ENCODE measurements at places on chromosomes 13 and 19. TPM values are rescaled to one million over a fixed set of nuclear protein-coding genes. Genes with fewer than 3 reads are reported as not detected.

The SLC27A5 gene
- 16.6 TPM for total RNA-seq

The MCEMP1 gene
- not detected for total RNA-seq

The SBSN gene
- 0.09 TPM for total RNA-seq

The KLK5 gene
- not detected for total RNA-seq

The EBI3 gene
- total RNA-seq, result 0.18 TPM

The ZNF433 gene
- 2.8 TPM for total RNA-seq

The IGFL4 gene
- total RNA-seq, result not detected

The KCNJ14 gene
- total RNA-seq, result 0.36 TPM

The SYNE4 gene
- total RNA-seq, result not detected

The NLRP7 gene
- total RNA-seq, result not detected

The CTXN1 gene
- 3.3 TPM for total RNA-seq

The IL12RB1 gene
- total RNA-seq, result 0.09 TPM

The PLPPR3 gene
- 0.19 TPM for total RNA-seq

The FARSA gene
- total RNA-seq, result 54.9 TPM

The ZFP36 gene
- total RNA-seq, result 0.27 TPM

The COX7A1 gene
- 4.4 TPM for total RNA-seq

The ZNF541 gene
- 0.27 TPM for total RNA-seq

The CELF5 gene
- not detected for total RNA-seq

The ZNF93 gene
- total RNA-seq, result 6.5 TPM

The STAP2 gene
- 7.9 TPM for total RNA-seq

The FLT1 gene
- total RNA-seq, result 133 TPM

The B3GNT3 gene
- not detected for total RNA-seq

The SIGLEC7 gene
- total RNA-seq, result under 0.01 TPM

The ZNF726 gene
- total RNA-seq, result 1.3 TPM

The TJP3 gene
- not detected for total RNA-seq

The MAMSTR gene
- total RNA-seq, result 0.38 TPM

The CYP4F22 gene
- not detected for total RNA-seq

The KASH5 gene
- total RNA-seq, result not detected

The PLK5 gene
- total RNA-seq, result not detected

The PPP1R13L gene
- total RNA-seq, result 4.5 TPM

The MBD3L3 gene
- not detected for total RNA-seq

The SIGLEC8 gene
- not detected for total RNA-seq

The MYO1F gene
- total RNA-seq, result 0.09 TPM

The EDNRB gene
- total RNA-seq, result 0.45 TPM

The C13orf42 gene
- total RNA-seq, result not detected

The ZNF77 gene
- total RNA-seq, result 10.4 TPM

The ZNF441 gene
- 6.1 TPM for total RNA-seq

The TUBGCP3 gene
- total RNA-seq, result 20.0 TPM

The WASF3 gene
- total RNA-seq, result 4.4 TPM

The ERICH6B gene
- not detected for total RNA-seq

The KLK3 gene
- not detected for total RNA-seq

The CEACAM7 gene
- not detected for total RNA-seq

The NDFIP2 gene
- 16.7 TPM for total RNA-seq

The POMP gene
- total RNA-seq, result 129 TPM

The KLK14 gene
- not detected for total RNA-seq
